Aorta (tissue), 5 donors: ENCODE measurements at places on chromosomes 4 and X. TPM values are rescaled to one million over a fixed set of nuclear protein-coding genes. Genes with fewer than 3 reads are reported as not detected.

Gene SPIN2A
- total RNA-seq: 2.4 TPM

Gene MAML3
- 8.3 TPM for total RNA-seq

DNA sequence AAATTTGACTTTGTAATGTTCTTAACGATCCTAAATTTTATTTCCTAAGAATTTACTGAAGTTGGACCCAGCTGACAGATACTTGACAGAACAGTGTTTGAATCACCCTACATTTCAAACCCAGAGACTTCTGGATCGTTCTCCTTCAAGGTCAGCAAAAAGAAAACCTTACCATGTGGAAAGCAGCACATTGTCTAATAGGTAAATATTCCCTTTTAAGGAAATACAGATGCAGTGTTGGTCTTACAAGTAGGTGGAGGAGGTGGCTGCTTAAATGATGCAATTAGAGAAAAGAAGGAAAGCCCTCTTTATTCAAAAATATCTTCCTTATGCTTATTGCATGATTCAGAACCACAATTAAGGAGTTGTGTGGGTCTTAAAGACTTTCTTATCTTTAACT is 73.5 kb downstream of the RS1 start:
- DNase-seq: no peak

- DNase-seq: no peak
Measured at GRCh38 chr4:40840255-40840984, 90.7 kb downstream of the NSUN7 start.

DNA sequence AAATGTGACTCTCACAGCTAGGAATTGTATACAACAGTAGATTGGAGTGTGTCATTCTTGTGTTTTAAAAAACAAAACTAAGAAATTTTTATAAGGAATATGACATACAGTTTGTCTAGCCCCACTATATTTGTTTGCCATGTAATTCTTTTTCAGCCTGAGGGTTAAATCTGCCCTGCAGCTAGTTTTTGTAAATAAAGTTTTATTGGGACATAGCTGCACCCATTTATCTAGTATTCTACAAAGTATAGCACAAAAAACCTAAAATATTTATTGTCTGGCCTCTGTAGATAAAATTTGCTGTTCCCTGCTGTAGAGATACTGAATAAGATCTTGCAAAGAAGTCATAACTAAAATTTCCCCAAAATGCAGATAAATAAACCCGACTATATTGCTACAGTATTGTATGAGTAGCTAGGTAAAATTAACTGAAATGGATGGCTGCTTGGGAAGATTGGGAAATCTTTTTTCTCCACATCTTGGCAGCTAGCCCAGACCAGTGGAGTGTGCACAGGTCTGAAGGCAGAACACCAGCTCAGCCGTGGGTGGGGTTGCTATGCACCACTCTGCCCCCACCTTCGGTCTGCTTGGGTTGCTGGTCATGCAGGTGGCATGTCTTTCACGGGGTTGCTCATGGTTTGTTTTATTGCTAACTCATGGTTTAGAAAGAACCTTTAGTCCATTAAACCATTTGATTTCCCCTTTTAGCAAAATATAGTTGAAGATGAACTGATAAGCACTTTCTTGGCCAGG is 127.9 kb downstream of the KLHL8 start:
- DNase-seq: no peak

DNA sequence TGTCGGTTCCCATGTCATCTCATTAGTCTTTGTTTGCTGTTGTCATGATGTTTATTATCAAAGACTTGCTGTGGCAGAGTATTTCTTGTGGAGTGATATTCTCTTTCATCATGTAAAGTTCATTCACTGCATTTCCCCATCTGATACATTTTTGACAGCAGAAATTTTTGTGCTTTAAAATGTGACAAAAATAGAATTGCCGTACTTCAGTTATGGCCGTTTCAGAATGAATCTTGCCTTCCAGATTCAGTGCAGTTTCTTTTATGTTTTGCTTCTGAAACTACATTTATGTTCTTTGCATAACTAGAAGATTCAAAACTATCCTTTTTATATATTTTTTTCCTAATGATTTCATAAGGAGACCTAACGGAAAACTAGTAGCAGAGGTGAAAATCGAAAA is 10.0 kb downstream of the CSTF2 start:
- DNase-seq: no peak

Gene UGT2B11
- total RNA-seq: not detected

DNA sequence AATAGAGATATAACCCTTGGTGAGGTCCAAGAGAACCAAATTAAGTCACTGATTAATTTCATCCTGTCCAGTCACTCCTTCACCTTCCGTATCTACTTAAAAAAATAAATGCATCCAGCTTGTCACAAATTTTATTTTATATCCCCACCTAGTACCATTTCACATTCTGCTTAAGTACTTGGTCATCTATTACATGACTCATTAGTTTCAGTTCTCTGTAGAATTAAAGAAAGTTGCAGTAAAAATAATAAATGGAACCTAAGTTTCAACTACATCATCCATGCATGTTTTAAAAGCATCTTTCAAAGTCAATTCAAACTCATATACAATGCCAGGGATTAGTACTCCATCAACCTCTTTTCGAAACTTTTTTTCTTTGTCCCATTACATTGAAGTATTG is 130.2 kb downstream of the SH2D1A start:
- DNase-seq: no peak

DNA sequence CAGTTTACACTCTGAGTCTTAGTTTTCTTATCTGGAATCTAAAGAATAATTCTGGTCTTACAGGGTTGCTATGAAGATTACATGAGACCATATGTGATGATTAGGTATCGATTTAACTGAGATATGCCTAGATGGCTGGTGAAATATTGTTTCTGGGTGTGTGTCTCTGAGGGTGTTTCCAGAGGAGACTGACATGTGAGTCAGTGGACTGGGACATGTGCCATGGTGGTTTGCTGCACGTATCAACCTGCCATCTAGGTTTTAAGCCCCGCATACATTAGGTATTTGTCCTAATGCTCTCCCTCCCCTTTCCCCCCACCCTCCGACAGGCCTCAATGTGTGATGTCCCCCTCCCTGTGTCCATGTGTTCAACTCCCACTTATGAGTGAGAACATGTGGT is 186.0 kb upstream of the CXorf66 start:
- DNase-seq: no peak

- no peak for DNase-seq
Measured at GRCh38 chr4:42671431-42672194, 14.7 kb upstream of the ATP8A1 start.

Gene HCCS
- total RNA-seq: 18.1 TPM

Gene FRMD7
- total RNA-seq: not detected

GRCh38 chr4:71239365-71239764 is 99.5 kb upstream of the SLC4A4 start:
- no peak for DNase-seq

Gene PNPLA4
- total RNA-seq: 7.3 TPM

DNA sequence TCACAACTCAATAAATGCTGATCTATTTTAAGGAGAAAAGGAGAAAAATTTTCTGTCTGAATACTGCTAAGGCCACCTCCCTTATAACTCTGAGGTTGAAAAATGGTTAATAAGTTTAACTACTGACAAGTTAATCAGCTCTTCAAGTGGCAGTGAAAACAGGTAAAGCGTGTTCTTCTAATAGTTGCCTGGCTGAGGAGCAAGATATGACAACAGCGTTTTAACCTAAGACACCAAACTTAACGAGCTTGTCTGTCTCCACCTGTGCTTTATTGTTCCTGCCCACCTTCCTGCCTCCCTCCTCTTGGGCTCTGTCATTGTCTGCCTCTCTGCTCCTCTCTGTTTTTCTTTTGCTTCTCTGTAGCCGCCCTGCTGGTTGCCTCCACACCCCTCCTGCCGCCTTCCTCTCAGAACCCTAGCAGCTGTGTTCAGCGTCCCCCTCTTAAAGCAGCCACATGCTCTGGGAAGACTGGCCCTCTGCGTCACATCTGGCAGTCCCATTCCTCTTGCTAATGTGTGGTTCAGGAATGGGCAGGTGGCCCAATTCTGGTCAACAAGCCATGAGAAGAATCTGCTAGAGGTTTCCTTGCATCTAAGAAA is 4.3 kb upstream of the TSPAN5 start:
- no peak for DNase-seq

Gene CXCL10
- total RNA-seq: 1.8 TPM
